ENCODE measurements at places on chromosomes 6 and 20.

DNA sequence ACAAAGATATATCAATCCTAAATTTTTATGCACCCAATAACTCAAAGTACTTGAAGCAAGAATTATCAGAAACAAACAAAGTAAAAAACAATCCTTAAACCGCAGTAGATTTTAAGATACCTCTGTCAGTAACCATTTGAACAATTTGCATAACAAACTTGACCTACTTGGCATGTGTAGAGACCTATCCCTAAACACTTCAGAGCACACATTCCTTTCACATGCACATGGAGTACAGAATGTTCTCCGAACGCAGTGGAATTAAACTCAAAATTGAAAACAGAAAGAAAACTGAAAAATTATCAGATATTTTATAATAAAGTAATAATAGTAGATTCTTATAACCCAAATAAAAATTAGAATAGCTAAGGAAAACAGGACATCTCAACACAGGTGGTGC lies 162.6 kb upstream of the THBS2 start:
- no peak for DNase-seq

DNA sequence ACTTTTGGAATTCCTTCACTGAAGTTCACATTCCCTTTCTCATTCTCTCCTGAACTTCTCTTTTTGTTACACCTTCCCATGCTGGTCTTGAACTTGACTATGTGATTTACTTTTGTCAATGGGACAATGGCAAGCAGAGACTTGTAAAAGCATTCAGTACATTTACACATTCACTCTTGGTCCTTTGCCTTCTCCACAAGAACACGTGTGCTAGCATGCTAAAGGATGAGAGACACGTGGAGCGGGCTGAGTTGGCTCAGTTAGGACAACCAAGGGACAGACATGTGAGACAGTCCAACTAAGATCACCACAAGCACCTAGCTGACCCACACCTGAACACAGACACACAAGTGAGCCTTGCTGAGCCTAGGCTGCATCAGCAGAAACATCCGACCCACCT lies 91.3 kb upstream of the PAK5 start:
- no peak for DNase-seq

- DNase-seq, result no peak
These were observed 16.8 kb downstream of the SLC17A2 start for GRCh38 chr6:25913741-25914140.

DNA sequence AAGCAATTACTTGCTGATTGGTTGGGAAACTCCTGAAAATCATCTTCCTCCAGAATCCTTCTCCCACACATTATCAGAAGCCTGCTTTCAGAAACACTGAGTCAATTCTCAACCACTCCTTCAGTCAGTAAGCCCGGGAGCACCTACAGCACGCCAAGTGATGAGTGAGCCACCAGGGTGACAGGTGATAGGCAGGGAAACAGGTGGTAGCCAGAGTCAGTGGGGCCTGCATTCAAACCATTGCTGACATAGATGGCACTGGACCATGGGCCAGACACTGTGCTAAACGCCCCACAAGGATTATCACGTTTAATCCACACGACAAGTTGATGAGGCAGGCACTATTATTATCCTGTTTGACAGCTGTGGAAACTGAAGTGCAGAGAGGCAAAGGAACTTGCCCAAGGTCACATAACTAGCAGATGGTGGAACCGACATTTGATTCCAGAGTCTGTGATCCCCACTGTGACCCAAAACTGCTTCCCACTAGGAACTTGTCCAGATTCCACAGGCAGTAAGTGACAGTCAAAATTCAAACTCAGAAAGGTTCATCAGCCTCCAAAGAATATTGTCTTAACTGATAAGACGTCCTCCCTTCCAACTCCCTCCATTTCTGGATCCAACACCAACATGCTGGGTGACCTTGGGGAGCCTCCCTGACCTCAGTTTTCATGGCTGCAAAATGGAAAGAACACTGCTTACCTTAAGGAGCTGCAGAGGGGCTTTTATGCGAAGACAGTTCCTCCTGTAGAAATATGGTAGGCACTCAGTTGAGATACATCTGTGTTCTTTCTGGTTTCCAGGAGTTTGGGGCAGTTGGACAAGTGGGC lies 23.9 kb upstream of the TOP1 start:
- no peak for DNase-seq

- DNase-seq, result no peak
These were observed 294.2 kb upstream of the TCF21 start for GRCh38 chr6:133594652-133595110.

DNA sequence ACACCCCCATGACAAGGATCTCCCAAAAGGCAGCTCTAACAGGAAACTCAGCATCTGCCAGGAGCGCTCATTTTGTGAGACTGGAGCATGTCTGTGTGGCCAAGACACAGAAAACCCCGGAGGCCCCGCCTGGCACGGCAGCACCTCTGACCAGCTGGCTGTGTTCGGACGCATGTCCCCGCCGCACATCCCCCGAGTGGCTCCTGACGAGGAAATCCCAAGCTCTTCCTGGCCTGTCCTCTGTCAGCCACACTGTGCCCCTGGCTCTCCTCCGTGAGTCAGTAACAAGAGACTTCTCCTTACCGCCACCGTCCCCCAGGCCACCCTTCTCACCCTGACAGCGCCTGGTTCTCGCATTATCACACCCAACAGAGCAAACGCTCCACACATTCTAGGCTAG lies 14.4 kb downstream of the SLC2A4RG start:
- no peak for DNase-seq

- no peak for DNase-seq
These were observed 447.0 kb upstream of the CDH4 start for GRCh38 chr20:60804918-60805630.

- no peak for DNase-seq
These were observed 68.6 kb downstream of the GFOD1 start for GRCh38 chr6:13418844-13419243.

GRCh38 chr6:16419636-16420336 lies 181.4 kb downstream of the GMPR start:
- no peak for DNase-seq

- DNase-seq, result no peak
These were observed 30.7 kb downstream of the CDK19 start for GRCh38 chr6:110784610-110784979.

DNA sequence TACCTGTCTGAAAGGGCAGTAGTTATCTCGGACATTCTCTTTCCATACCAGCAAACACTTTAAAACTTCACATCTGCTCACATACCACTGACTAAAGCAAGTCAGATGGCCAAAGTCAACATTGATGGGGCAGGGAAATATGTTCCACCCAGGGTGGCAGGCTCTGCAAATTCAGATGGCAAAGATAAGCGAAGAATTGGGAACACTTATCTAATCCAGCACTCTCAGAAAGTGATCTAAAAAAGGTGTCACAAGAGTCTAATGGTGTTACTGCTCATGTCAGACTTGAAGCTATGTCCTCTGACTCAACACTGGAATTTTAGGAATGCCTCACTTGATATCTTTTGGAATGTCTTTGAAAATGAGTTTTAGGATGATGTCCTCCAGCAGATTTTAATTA lies 1086.2 kb downstream of the KIF16B start:
- DNase-seq, result no peak

DNA sequence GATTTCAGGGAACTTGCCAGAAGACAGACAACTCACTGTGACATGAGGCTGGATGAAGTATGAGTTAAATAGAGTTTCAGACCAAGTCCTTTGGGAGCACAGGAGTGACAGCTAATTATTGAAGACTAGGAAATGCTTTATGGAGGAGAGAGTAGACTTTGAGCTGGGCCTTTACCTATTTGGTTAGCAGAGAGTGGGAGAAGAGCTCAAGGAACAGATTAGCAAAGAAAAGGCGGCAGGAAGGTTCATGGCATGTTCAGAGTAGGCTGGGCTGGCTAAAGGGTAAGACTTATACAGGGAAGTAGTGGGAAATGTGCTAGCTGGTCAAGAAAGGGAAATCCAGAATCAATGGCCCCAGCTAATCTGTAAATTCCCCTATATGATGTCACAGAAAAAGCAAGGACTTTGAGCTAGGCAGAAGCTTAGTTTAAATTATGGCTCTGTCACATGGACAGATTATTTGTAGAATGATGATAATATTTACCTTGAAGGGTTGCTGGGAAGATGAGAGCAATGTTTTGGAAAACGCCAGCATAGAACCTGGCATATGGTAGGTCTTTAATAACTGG lies 19.0 kb downstream of the CEP250 start:
- no peak for DNase-seq

GRCh38 chr6:84916704-84917103 lies 152.3 kb upstream of the TBX18 start:
- no peak for DNase-seq

DNA sequence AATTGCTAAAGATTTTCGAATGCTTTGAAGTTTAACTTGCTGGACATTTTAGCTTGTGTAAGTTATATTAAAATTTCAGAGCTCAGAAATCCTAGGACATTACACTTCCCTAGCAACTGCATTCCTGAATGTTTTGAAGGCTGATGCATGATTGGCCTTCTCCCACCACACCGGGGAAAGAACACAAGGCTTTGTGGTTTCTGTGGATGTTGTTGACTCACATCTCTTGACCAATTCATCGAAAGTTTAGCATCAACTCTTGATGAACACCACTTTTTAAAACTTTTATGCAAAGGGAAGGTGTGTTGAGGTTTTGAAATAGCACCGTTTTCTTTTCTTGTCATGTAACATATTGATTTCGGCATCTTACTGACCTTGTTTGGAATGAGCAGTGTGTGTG lies 81.1 kb downstream of the RIMS1 start:
- DNase-seq, result no peak

- DNase-seq, result no peak
These were observed 106.7 kb upstream of the FLRT3 start for GRCh38 chr20:14444106-14444505.
